ENCODE measurements at places on chromosomes 3 and 15. TPM values are rescaled to one million over a fixed set of nuclear protein-coding genes. Genes with fewer than 3 reads are reported as not detected.

Gene C3orf52
- 11.9 TPM for total RNA-seq

Gene RAB6B
- 21.2 TPM for total RNA-seq

Gene STRIT1
- total RNA-seq: not detected

Gene GPR176
- total RNA-seq: 0.95 TPM

Gene CADPS
- total RNA-seq: 21.6 TPM

Gene TRPC1
- 11.7 TPM for total RNA-seq

Gene PAK6
- 7.8 TPM for total RNA-seq

Gene GOLGA6A
- not detected for total RNA-seq

Gene RNU5B-1
- 15.0 TPM for total RNA-seq

Gene PROK2
- total RNA-seq: not detected

Gene ISL2
- total RNA-seq: 1.2 TPM

Gene TTC23
- total RNA-seq: 18.8 TPM

Gene IQCF5
- total RNA-seq: not detected

Gene MIX23
- 39.8 TPM for total RNA-seq

Gene MEIS2
- 152 TPM for total RNA-seq

Gene SNX1
- total RNA-seq: 111 TPM

Gene CCNB2
- total RNA-seq: 24.6 TPM

Gene STX19
- total RNA-seq: 1.3 TPM

Gene WDR93
- total RNA-seq: 1.5 TPM

Gene DLG1
- 95.9 TPM for total RNA-seq

Gene GOLGA8R
- total RNA-seq: 1.8 TPM

Gene PLA2G4E
- not detected for total RNA-seq

Gene SMCO1
- not detected for total RNA-seq

Gene DNAH12
- total RNA-seq: 0.29 TPM

Gene KLHDC8B
- total RNA-seq: 42.1 TPM

Gene CCDC39
- not detected for total RNA-seq

Gene IGSF10
- 10.8 TPM for total RNA-seq

Gene LRIG1
- total RNA-seq: 28.9 TPM

Gene GCSAM
- total RNA-seq: not detected

Gene FES
- total RNA-seq: 3.1 TPM

Gene HTR3E
- total RNA-seq: not detected

Gene C3orf49
- not detected for total RNA-seq

Gene CLRN1
- total RNA-seq: not detected

Gene ACSBG1
- 0.71 TPM for total RNA-seq

Gene PIERCE2
- total RNA-seq: 2.3 TPM

Gene TGM4
- not detected for total RNA-seq

Gene GOLGA8T
- 0.19 TPM for total RNA-seq

Gene TAGLN3
- total RNA-seq: 4.8 TPM

Gene TNFAIP8L3
- total RNA-seq: 8.2 TPM

Gene PODXL2
- 48.9 TPM for total RNA-seq

Gene DTX3L
- total RNA-seq: 17.3 TPM

Gene SYNPR
- 2.3 TPM for total RNA-seq

Gene ESYT3
- 2.0 TPM for total RNA-seq

Gene GP9
- not detected for total RNA-seq

Gene SLCO2A1
- 3.4 TPM for total RNA-seq

Gene LMAN1L
- total RNA-seq: not detected

Gene SCN11A
- total RNA-seq: 1.4 TPM

Gene SERINC4
- total RNA-seq: 0.14 TPM

Gene CHRNA7
- 5.3 TPM for total RNA-seq

Gene SNRK
- 23.6 TPM for total RNA-seq

All from type B pancreatic cell (in vitro differentiated cells).